Cortex of kidney (tissue), 1 donor: ENCODE measurements at places on chromosomes 2 and 18.

DNA sequence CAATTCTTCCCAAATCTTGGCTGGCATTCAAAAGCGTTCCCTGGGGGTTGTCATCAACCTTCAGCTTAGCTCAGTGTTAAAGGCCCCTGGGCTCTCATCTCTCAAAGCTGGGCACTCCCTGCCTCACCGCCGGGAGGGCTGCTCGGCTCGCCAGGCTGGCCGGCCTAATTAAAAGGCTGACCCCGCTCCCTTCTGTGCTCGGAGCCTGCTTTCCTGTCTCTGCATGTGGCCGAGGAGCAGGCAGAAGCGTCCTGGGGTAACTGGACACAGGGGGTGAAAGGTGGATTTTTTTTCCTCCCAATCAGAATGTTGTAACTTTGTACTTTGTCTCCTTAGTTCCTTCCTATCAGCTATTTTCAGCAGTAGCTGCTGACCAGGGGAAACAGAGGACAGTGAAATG, 231.1 kb downstream of the GBX2 start:
- DNase-seq, result no peak

- DNase-seq, result no peak
These were observed 130.5 kb upstream of the NOSTRIN start for GRCh38 chr2:168671932-168672331.

GRCh38 chr2:100870652-100871531, 51.0 kb downstream of the NPAS2 start:
- DNase-seq, result no peak

DNA sequence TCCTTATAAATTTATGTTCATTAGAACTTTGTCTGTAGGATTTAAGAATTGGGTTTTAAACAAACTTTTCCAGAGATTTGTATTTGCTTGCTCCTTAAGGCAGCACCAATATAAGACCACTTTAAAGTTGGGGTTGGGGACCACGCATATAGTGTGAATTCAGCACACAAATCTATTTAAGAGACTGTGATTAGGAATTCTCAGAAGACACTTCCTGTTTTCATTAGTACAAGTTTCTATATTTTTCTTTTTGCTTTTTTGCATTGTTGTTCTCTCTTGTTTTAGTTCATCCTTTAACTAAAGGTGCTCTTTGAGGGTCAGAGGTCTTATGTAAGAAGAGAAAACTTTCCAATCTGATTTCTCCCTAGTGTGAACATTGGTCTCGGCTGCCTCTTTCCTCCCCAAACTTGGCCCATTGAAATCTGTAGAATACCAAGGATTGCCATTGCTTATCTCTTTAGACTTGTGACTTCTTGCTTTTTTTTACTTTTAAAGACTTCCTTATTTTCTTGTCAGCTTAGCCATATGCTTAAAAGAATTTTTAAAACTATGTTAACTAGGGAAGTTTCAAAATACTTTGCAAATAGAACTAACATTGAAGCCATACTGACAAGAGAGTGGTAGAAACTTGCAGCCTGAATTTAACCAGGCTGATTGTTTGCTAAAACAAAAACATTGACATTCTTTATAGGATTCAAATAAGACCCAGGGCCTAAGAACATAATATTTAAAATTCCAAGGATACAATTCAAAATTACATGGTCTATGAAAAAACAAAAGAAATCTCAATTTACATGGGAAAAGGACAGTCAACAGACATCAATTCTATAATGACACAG, 264.1 kb upstream of the FN1 start:
- DNase-seq, result no peak

DNA sequence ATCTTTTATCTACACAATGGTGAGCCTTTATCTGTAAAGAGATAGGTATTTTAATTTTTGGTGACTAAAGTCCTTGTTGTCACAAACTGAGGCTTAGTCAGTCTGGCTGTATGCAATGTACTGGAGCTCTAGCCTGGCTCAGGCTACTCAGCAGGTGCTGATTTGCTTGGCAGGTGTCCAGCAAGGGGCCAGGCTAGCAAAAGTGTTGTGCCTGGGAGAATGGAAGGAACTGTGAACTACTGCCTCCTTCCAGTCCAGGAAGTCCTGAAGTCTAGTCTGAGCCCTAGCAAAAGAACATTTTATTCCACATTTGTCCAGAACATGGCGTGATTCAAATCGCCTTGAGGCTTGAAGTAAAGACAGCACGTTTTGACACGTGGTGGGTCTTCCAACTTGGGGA, 260.5 kb downstream of the CCDC85A start:
- no peak for DNase-seq

- DNase-seq, result no peak
These were observed 166.6 kb downstream of the FAM210A start for GRCh38 chr18:13559754-13560153.

DNA sequence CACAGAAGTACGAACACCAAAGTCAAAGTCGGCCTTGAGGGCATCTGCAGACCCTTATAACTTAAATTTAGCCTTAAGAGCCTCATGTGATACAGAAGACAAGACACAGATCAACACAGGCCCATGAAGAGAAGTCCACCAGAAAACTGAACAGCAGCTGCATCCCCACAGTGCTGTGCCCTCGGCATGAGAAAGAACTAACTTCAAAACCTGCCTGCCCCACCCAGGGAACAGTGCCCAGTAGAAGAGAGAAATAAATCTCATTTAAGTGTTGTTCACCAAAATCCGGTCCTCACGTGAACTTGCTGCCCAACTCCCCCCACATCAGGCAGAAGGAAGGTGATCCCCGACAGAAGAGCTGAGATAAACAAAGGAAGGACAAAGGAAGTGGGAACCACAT, 73.7 kb downstream of the PXDN start:
- DNase-seq, result no peak

GRCh38 chr2:107534926-107535325, 291.8 kb upstream of the RGPD4 start:
- no peak for DNase-seq
